Activated CD8-positive, alpha-beta T cell treated with anti-CD3 and anti-CD28 coated beads, Interleukin-2, amount 10 ng/mL, durations not matched to agents 7 days and 5 days (primary cell): ENCODE measurements at places on chromosomes 1 and 21. TPM values are rescaled to one million over a fixed set of nuclear protein-coding genes. Genes with fewer than 3 reads are reported as not detected.

GRCh38 chr1:229199261-229200243 lies 71.4 kb upstream of the RAB4A start:
- H3K36me3 ChIP-seq = no peaks in the 10 kb centered on the region
- no peak overlapping the region for H3K4me3 ChIP-seq
- peaks cover 16% of the 10 kb centered on the region for H3K4me1 ChIP-seq
- H3K27me3 ChIP-seq = peaks cover 6% of the 10 kb centered on the region

GRCh38 chr21:14753466-14754258 lies 207.5 kb upstream of the SAMSN1 start:
- peaks cover 29% of the 10 kb centered on the region for H3K4me1 ChIP-seq
- DNase-seq = no peak
- peaks cover 4% of the 10 kb centered on the region for H3K36me3 ChIP-seq
- H3K27ac ChIP-seq = peak overlapping the region; percentile 30

GRCh38 chr1:218395916-218396315 lies 50.8 kb downstream of the TGFB2 start:
- no peak overlapping the region for H3K27ac ChIP-seq
- H3K27me3 ChIP-seq = no peaks in the 10 kb centered on the region
- no peaks in the 10 kb centered on the region for H3K36me3 ChIP-seq
- no peaks in the 10 kb centered on the region for H3K4me1 ChIP-seq

- H3K4me1 ChIP-seq = no peaks in the 10 kb centered on the region
- H3K36me3 ChIP-seq = no peaks in the 10 kb centered on the region
- DNase-seq = no peak
- no peak overlapping the region for H3K27ac ChIP-seq
- no peaks in the 10 kb centered on the region for H3K27me3 ChIP-seq
Measured at GRCh38 chr1:118338936-118339335, 153.9 kb upstream of the SPAG17 start.

TMIGD3 gene
- total RNA-seq = not detected

PCBP3 gene
- 1.4 TPM for total RNA-seq

DNA sequence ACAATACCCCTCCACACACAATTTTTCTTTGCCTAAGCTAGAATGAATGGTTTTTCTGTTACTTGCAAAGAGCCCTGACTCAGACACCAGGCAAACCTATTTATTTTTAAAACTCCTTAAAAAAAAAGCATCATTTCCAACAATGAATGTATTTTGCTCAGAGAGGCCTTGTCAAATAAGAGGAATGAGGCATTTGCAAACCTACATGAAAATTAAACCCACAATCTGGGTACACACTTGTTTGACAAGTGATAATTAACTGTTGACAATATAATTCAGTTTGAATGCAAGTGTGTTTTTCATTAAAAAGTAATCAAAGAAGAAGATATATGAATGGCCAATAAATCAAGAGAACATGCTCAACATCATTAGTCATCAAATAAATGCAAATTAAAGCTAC lies 339.5 kb downstream of the PTPRU start:
- no peaks in the 10 kb centered on the region for H3K4me1 ChIP-seq
- no peak for DNase-seq
- H3K27me3 ChIP-seq = no peaks in the 10 kb centered on the region
- H3K4me3 ChIP-seq = no peak overlapping the region
- no peak overlapping the region for H3K27ac ChIP-seq

DNA sequence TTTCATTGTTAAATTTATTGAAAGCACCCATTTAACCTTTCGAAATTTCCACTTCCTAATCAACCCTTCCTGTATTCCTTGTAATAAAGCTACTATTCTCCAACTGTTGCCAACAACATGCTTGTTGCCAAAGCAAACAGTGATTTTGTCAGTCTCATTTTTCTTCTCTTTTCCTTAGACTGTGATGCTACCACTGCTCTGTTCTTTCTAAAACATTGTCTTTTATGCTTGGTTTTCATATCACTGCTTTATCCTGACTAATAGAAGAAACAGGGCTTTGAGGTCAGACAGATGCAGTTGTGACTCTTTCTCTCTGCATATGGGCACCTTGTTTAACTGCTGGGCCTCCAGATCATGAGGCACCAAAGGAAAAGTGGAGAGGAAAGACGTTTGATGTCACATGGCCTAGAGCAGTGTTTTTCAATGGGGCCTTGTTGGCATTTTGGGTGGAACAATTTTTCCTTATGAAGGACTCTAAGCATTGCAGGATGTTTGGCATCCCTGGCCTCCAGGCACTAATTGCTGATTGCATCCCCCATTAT lies 56.1 kb downstream of the HMCN1 start:
- H3K4me1 ChIP-seq = no peaks in the 10 kb centered on the region
- H3K27me3 ChIP-seq = no peaks in the 10 kb centered on the region
- H3K36me3 ChIP-seq = no peaks in the 10 kb centered on the region
- no peak for DNase-seq
- H3K27ac ChIP-seq = no peak overlapping the region

DNA sequence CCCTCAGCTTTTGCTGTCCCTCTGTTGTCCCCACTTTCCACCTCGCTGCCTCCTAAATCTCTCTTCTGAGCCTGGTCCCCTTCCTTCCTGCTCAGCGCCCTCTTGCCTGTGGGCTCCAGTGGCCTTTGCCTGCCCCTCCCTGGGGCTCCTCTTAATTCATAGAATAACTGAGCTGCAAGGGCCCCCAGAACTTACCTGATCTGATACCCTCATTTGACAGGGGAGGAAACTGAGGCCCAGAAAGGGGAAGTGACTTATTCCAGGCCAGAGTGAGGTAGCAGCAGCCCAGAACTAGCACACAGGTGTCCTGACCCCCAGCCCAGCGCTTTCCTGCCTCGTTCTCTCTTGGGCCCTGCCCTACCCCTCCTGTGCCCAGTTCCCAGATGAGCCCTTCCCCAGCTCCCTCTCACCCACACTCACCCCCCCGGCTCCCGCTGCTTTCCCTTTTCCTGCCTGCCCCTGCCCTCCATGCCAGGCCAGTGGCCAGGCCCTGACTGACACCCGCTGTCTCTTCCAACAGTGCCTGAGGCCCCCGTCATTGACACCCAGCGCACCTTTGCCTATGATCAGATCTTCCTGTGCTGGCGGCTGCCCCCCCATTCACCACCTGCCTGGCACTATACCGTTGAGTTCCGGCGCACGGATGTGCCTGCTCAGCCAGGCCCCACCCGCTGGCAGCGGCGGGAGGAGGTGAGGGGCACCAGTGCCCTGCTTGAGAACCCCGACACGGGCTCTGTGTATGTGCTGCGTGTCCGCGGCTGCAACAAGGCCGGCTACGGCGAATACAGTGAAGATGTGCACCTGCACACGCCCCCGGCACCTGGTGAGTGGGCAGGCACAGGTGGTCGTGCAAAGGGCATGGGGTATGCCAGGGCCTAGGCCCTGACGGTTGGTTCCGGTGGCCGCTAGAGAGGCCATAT lies 5.7 kb downstream of the TRIM46 start:
- H3K27ac ChIP-seq = no peak overlapping the region
- no peaks in the 10 kb centered on the region for H3K27me3 ChIP-seq
- H3K36me3 ChIP-seq = peaks cover 43% of the 10 kb centered on the region
- H3K4me1 ChIP-seq = peaks cover 27% of the 10 kb centered on the region
- H3K4me3 ChIP-seq = no peak overlapping the region
- DNase-seq = no peak

DNA sequence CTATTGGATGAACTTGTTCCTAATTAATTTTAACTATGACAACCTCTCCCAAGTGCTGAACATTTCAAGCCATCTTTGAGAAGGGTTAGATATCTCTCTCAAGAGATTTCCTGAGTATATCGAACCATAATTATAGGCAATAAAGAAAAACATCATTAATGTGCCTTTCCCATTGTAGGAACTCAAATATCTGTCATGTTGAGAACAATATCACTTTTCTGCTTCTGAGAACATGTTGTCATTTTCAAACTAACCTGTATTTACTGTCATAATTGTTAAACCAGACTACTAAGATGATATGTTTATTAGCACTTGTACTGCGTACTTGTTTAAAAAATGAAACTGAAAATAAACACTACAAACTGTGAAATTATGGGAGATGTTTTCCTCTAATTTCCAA lies 4.3 kb downstream of the EPS15 start:
- H3K4me1 ChIP-seq = peaks cover 62% of the 10 kb centered on the region
- no peak for DNase-seq
- peaks cover 3% of the 10 kb centered on the region for H3K36me3 ChIP-seq
- peak overlapping the region; percentile 47 for H3K4me3 ChIP-seq

GRCh38 chr1:227390525-227390924 lies 72.2 kb upstream of the CDC42BPA start:
- no peak overlapping the region for H3K4me3 ChIP-seq
- H3K36me3 ChIP-seq = no peaks in the 10 kb centered on the region
- H3K27me3 ChIP-seq = peaks cover 3% of the 10 kb centered on the region
- no peaks in the 10 kb centered on the region for H3K4me1 ChIP-seq
- DNase-seq = no peak

SLC6A9 gene
- total RNA-seq = 1.9 TPM

SDHC gene
- 151 TPM for total RNA-seq

DNA sequence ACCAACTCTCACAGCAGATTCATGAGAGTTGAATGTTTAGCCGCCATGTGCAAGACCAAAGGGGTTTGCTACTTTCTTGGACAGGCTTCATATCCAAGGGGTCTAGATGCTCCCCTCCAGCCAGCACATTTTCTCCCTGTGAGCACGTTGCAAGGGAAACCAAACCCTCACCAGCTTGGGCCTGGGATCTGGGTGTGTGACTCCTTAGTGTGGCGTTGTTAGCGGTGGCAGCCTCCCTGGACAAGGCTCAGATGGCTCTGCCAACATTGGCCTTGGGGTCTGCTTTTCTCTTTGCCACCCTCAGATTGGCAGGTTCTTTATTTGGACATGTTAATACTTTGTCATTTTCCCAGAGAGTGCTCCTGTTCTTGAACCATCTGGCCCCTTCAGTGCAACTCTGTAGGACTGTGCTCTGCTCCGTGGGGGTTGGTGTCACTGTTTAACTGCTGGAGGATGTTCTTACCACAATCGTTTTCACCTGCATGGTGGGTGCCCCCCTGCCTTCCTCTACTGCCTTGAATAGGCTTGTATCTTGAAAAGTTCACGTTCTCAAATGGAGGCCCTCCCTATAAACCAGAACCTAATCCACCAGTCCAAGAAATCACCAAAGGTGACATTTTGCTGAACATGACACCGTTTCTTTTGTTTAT lies 13.4 kb downstream of the ABCG1 start:
- H3K36me3 ChIP-seq = peaks cover 13% of the 10 kb centered on the region
- H3K4me1 ChIP-seq = peaks cover 98% of the 10 kb centered on the region
- H3K27me3 ChIP-seq = no peaks in the 10 kb centered on the region

- no peaks in the 10 kb centered on the region for H3K27me3 ChIP-seq
- no peak overlapping the region for H3K4me3 ChIP-seq
- no peak for DNase-seq
- H3K4me1 ChIP-seq = peaks cover 6% of the 10 kb centered on the region
Measured at GRCh38 chr1:115181231-115181630, 91.9 kb upstream of the TSPAN2 start.

KCNE2 gene
- total RNA-seq = not detected

- no peak overlapping the region for H3K27ac ChIP-seq
- no peak overlapping the region for H3K4me3 ChIP-seq
- no peaks in the 10 kb centered on the region for H3K36me3 ChIP-seq
- peaks cover 13% of the 10 kb centered on the region for H3K4me1 ChIP-seq
- no peak for DNase-seq
Measured at GRCh38 chr1:212459656-212460055, 26.9 kb downstream of the NENF start.

- no peaks in the 10 kb centered on the region for H3K36me3 ChIP-seq
- H3K4me1 ChIP-seq = no peaks in the 10 kb centered on the region
- no peak overlapping the region for H3K27ac ChIP-seq
- no peak for DNase-seq
- H3K4me3 ChIP-seq = no peak overlapping the region
Measured at GRCh38 chr1:220368352-220369265, 96.4 kb upstream of the RAB3GAP2 start.

GRCh38 chr1:2179283-2180013 lies 15.1 kb downstream of the FAAP20 start:
- H3K27me3 ChIP-seq = no peaks in the 10 kb centered on the region
- H3K27ac ChIP-seq = no peak overlapping the region
- no peak for DNase-seq
- no peaks in the 10 kb centered on the region for H3K36me3 ChIP-seq
- no peak overlapping the region for H3K4me3 ChIP-seq
- H3K4me1 ChIP-seq = no peaks in the 10 kb centered on the region

DNA sequence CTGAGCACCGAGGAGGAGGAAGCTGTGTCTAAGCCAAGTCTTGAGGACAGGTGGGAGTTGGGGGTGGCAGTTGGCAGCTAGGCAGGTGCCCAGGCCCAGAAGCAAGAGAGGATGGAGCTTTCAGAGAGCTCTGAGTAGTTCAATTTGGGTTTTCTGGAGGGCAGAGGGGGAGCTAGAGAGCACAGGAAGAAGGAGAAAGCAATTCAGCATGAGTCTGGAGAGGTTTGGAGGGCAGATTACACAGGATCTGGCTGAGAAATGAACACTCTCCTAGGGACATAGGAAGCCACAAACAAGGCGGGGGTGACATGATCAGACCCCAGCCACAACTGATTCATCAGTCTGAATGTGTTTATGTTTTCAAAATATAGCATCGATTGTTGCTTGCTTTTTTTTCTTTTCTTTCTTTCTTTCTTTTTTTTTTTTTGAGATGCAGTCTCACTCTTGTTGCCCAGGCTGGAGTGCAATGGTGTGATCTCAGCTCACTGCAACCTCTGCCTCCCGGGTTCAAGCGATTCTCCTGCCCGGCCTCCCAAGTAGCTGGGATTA lies 23.8 kb downstream of the PTPRF start:
- H3K36me3 ChIP-seq = no peaks in the 10 kb centered on the region
- DNase-seq = peak; percentile 55
- H3K27ac ChIP-seq = no peak overlapping the region

SNX7 gene
- total RNA-seq = not detected

GRCh38 chr1:10068605-10069294 lies 36.0 kb downstream of the UBE4B start:
- H3K4me1 ChIP-seq = peaks cover 21% of the 10 kb centered on the region
- H3K4me3 ChIP-seq = no peak overlapping the region
- peaks cover 2% of the 10 kb centered on the region for H3K36me3 ChIP-seq
- H3K27ac ChIP-seq = no peak overlapping the region
- no peaks in the 10 kb centered on the region for H3K27me3 ChIP-seq
- DNase-seq = no peak

DNA sequence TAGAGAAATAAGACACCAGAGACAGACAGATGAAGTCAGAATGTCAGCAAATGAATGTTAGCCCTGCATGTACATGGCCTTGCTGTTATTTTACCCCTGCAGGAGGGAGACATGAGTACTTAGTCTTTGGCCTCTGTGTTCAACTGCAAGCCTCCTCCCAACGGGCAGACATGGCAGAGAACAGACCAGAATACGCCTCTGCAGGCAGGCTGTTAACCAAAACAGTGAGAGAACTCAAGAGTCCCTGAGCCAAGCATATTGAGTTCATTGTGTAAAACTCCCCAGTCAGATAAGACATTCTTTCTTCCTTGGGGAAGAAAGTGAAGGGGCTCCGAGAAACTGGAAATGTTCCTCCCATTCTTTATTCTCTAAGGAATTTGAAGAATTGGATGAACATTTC lies 150.9 kb downstream of the PHTF1 start:
- no peaks in the 10 kb centered on the region for H3K4me1 ChIP-seq
- no peaks in the 10 kb centered on the region for H3K36me3 ChIP-seq
- no peak overlapping the region for H3K27ac ChIP-seq
- peaks cover 4% of the 10 kb centered on the region for H3K27me3 ChIP-seq

GRCh38 chr1:64683419-64683818 lies 61.5 kb upstream of the RAVER2 start:
- no peaks in the 10 kb centered on the region for H3K4me1 ChIP-seq
- no peaks in the 10 kb centered on the region for H3K36me3 ChIP-seq
- no peak for DNase-seq
- no peaks in the 10 kb centered on the region for H3K27me3 ChIP-seq
- H3K4me3 ChIP-seq = no peak overlapping the region

UBL4B gene
- not detected for total RNA-seq
